ENCODE measurements at places on chromosomes 7 and 10.

GRCh38 chr10:4310172-4310571 lies 515.8 kb upstream of the AKR1E2 start:
- DNase-seq: no peak

DNA sequence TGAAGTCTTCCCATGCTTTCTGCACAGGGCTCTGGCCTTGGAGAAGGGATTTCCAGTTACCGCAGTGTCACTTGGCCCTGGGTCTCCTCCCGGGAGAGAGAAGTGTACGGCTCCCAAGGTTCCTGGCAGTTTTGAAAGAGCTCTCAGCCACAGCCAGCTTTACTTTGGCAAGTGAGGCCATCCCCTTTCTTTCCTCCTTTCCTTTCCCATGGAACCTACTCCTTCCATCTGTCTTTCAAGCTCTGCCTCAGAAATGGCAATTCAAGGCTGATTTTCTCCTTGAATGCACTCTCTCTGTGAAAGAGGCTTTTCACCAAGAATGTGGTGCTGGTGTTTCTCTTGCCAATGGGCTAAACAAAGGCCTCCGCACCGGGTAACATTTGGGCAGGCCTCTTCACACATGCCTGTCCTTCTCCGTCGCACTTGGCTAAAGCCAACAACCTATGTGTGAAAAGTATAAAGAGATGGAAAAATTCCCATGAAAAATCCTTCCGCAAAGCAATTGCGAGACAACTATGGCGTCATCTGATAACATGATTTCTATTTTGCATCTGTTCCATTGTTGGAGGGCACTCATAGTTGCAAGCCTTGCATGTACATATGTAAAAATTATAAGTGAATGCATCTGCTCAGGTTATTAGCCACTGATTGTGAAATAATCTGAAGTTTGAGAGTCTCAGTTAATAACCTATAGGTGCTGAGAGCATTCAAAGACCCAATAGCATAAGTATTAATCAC lies 125.4 kb downstream of the PFKFB3 start:
- no peak for DNase-seq

GRCh38 chr7:102828286-102828685 lies 79.5 kb downstream of the FAM185A start:
- DNase-seq: no peak

DNA sequence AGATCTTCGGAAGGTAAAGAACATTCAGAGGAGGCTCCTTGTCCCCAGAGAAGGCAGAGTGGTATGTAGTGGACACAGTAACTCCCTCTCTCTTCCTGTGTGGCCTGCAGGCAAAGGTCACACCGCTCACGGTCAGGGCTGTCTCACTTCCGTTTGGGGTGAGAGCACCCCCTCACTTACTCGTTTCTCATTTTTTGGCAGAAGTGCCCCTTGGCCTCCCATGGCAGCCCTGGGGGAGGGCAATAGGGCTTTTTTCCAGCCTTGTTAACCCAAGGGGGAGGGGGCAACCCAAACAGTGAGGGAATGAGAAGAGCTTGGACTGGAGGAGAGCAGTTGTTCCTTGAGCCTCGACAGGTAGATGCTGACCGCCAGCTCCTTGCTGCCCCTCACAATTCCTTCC lies 31.8 kb upstream of the SRGN start:
- DNase-seq: no peak

DNA sequence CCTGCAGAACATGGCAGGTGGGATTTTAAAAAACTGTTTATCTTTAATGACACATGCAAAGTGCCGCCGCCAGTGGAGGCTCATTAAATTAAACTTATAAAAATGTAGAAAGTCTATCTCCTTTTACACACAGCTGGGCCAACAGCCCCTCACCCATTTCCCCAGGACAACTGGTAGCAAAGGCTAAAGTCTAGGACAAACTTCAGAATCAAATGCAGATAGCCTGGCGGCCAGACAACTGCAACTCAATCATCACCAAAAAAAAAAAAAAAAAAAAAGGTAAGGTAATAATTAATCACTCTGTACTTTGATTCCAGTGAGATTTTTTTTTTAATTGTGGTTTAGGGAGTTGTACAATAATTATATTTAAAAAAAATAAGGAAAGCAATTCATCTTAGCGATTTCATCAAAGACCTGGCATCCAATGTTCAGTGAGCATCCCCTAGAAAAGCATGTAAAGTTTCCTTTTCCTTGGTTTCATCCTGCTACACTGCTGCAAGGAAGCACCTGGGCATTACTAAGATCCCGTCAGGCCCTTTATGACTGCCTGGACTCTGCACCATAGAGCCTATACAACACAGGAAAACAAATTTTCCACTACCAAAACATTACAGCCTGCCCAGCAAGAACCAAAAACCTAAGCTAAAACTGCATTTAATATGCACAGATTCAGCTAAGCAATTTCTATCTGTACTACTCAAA lies 98.5 kb downstream of the GRB10 start:
- DNase-seq: no peak

- no peak for DNase-seq
Observed at GRCh38 chr10:129078746-129079145, 388.3 kb upstream of the MGMT start.

- no peak for DNase-seq
Observed at GRCh38 chr7:4998910-4999309, 39.9 kb upstream of the MMD2 start.

DNA sequence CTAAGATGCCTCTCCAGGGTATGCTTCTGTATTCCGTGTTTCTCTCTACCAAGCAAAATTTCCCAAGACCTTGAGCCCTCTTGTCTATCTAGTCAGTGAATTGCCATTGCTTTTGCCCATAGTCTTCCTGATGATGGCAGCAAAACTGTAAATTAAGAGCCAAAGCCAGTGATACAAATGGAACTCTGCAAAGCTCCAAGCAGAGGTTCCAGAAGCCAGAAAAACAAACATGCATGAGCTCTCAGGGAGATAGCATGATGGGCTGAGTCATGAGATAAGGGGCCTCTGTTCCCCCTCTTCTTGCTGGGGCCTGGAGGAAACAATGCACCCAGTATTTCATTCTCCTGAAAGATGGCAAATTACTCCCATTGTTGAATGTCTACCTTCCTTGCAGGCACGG lies 24.7 kb downstream of the LSMEM1 start:
- DNase-seq: no peak

DNA sequence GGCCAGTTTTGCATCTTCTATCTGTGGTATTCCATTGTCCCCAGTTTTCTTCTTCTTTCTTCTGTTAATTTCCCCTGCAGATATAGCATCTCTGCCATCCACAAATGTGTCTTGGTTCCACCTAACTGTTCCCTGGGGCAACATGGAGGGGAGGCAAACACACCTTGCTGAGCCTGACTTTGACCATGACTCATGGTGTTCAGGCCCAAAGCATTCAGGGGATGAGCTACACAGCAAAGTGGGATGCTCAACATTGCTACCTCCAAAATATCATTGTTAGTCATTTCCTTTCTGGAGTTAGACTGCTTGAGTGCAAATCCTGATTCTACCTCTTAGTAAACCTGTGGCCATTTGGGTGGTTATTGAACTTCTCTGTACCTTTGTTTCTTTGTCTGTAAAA lies 542.7 kb downstream of the LRMDA start:
- no peak for DNase-seq

GRCh38 chr10:120422457-120422856 lies 34.6 kb upstream of the PLPP4 start:
- peak; percentile 60 for DNase-seq

- peak; percentile 45 for DNase-seq
Observed at GRCh38 chr10:124906551-124907001, 35.3 kb upstream of the ZRANB1 start.

DNA sequence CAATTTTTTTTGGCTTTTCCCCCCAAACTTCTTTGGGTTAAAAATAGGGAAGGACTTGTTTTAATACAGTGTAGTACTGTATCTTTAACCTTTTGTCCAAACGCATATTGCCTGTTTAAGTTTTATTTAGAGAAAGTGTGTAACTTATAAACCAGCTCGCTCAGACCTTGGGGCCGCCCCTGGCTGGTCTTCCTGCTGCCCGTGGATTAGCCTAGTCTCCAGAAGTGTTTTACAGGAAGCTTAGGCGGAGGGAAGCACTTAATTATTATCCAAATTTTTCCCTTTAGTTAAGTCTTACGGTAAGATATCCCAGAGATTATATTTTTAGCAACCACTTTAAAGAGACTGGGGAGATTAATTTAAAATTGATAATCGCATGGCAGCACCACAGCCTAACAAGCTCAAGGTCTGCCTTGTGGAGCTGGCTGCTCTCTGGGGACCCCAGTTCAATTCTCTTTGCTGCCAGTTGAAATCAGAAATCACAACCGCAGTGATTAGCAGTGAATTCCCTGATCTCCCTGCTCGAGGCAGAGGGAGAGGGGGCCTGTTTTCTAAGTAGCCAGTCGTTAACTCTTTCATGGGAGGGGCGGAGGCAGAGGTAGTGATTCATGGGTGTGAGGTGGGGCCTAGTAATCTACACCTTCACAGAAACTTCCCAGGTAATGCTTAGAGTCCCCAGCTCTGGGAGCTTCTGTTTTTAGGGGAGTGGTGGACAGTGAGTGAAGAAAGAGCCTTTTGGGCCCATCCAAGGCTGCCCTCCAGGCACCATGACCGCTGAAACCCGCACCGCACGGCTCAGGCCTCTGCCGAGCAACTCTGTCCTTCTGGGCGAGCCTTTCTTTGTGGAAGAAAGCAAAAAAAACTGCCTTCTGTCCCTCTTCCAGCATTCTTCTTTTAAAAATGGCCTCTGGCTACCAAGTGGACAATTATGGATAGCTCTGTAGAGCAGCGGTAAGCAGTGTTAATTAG lies 548.7 kb upstream of the GALNT17 start:
- no peak for DNase-seq

DNA sequence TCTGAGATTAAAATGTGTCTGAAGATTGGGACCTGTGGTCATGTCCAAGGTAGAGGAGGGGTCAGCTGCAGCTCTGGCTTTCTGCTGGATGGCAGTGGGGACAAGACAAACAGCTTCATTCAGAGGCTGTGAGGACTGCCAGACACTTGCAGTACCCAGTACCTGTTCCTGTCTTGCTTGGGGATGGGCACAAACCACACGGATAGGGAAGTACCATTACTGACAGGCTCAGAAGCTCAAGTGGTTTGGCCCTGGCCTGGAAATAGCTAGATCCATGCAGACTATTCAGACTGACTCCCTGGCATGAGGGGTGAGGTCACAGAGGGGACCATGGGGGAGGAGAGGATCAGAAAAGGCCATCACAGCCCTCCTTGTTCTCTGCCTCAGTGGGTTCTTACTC lies 56.0 kb upstream of the COMTD1 start:
- no peak for DNase-seq

- DNase-seq: no peak
Observed at GRCh38 chr10:5656737-5657579, 9.4 kb downstream of the ASB13 start.

- no peak for DNase-seq
Observed at GRCh38 chr7:48183965-48184364, 12.7 kb downstream of the ABCA13 start.

- peak; percentile 31 for DNase-seq
Observed at GRCh38 chr7:19362099-19362498, 216.9 kb upstream of the FERD3L start.

DNA sequence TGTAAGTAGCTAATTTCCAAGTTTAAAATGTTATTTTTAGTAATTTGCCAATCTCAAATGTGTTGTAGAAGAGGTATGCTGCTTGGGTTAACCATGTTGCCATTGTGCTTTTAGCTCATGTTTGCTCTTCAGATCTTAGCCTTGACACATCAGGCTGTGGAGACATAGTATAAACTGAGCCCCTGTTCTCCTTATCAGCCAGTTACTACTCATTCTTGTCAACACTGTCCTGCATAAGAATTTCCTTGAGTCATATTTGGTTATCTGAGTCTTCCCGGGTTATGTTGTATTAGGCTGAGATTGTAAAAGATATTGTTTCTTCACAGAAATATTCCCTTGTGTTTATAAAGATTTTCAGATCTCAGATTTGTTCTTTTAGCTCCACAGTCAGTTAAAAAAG lies 4.1 kb downstream of the SSBP1 start:
- no peak for DNase-seq

- no peak for DNase-seq
Observed at GRCh38 chr10:7279303-7279702, 131.5 kb downstream of the SFMBT2 start.

GRCh38 chr10:5862360-5862961 lies 27.2 kb downstream of the ANKRD16 start:
- no peak for DNase-seq

GRCh38 chr10:47049906-47050305 lies 138.7 kb downstream of the PTPN20 start:
- no peak for DNase-seq

GRCh38 chr7:134766779-134767519 lies 12.5 kb upstream of the CALD1 start:
- no peak for DNase-seq

- DNase-seq: no peak
Observed at GRCh38 chr7:47382200-47382599, 199.7 kb downstream of the TNS3 start.

- no peak for DNase-seq
Observed at GRCh38 chr10:16848562-16849154, 31.4 kb upstream of the RSU1 start.

GRCh38 chr7:111045449-111045848 lies 45.5 kb upstream of the LRRN3 start:
- no peak for DNase-seq

DNA sequence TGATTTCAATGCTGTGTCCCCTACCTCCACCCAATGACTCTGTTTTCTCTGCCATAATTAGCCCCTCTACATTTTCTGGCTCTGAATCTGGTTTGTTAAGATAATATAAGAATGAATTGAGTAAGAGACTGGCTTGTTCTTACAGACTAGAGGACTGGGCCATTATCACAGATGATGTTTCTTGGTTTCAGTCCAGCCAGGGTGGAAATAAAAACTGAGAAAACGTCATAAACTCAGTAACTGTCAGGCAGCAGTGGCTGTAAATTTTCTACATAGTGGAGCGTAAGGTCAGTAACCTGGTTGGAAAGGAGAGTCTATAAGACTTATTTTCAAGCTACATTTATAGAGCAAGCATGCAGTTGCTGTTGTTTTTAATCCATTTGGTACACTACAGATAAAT lies 485.4 kb downstream of the HTR7 start:
- no peak for DNase-seq

- DNase-seq: no peak
Observed at GRCh38 chr10:48249004-48249762, 25.3 kb downstream of the FRMPD2 start.

- no peak for DNase-seq
Observed at GRCh38 chr7:23205909-23206767, 24.3 kb downstream of the NUP42 start.

GRCh38 chr7:31899356-31899927 lies 170.8 kb downstream of the PDE1C start:
- no peak for DNase-seq
